Stimulated activated CD8-positive, alpha-beta memory T cell treated with anti-CD3 and anti-CD28 coated beads, Interleukin-4, amount 100 ng/mL, for 4 hours (primary cell): ENCODE measurements at places on chromosomes 13 and 19.

DNA sequence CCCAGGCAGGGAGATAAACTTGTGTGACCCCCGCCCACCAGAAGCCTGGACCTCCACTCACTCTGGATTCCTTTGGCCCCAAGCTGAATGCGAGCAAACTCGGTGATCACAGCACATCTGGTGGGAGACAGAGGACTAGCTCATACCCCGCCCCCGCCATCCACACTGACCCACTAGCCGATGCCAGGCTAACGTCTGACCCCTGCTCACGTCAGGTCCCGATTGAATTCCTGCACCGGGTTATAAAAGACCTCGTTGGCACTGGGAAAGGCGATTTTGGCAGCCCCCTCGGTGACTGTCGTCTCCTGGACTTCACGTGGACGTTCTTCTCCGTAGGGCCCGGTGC, 631 bp downstream of the TRMT1 start:
- no peak for DNase-seq

DNA sequence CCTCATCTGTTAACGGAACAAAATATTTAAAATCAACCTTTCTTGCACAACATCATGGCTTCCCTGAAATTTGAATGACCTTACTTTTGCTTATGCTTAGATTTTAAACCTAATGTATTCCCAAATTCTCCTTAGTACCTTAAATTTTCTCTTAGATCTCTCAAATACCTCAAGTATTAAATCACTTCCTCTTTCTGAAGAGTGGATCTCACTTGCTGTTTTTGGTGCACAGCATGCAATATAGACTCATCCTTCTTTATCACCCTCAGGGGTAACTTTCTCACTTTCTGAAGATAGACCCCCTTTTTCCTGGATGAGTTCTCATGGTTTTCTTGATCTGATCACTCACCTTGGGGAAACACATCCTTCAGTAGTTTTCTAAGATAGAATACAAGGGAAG, 871.7 kb downstream of the DACH1 start:
- no peak for DNase-seq

DNA sequence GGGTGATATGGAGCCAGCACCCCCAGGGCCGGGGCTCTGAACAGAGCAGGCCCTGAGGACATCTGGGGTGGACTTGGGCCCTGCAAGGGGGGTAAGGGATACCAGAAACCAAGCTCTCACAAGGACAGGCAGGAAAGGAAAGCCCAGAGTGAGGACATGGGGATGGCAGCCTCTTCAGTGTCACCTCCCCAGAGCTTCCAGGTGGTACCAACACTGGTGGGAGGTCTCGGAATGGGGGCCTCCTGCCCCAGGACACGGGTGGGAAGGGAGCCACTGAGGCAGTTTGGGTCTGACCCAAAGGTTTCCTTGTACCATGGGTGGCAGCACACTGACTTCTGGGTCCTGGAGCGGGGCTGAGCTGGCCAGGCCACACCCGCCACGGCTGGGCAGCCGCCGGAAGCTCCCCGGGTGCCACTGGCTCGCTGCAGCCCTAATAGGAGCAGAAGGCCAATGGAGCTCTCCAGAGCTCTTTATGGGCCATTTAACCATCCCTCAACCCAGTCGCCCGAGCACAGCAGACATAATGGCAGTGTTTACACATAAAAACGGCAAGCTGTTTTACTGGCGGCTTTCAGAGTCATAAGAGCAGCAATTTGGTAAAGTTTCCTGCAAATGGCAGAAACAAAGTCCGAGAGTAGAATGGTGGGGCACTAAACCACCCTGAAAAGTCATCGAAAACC, 59.3 kb downstream of the PEPD start:
- DNase-seq = no peak

DNA sequence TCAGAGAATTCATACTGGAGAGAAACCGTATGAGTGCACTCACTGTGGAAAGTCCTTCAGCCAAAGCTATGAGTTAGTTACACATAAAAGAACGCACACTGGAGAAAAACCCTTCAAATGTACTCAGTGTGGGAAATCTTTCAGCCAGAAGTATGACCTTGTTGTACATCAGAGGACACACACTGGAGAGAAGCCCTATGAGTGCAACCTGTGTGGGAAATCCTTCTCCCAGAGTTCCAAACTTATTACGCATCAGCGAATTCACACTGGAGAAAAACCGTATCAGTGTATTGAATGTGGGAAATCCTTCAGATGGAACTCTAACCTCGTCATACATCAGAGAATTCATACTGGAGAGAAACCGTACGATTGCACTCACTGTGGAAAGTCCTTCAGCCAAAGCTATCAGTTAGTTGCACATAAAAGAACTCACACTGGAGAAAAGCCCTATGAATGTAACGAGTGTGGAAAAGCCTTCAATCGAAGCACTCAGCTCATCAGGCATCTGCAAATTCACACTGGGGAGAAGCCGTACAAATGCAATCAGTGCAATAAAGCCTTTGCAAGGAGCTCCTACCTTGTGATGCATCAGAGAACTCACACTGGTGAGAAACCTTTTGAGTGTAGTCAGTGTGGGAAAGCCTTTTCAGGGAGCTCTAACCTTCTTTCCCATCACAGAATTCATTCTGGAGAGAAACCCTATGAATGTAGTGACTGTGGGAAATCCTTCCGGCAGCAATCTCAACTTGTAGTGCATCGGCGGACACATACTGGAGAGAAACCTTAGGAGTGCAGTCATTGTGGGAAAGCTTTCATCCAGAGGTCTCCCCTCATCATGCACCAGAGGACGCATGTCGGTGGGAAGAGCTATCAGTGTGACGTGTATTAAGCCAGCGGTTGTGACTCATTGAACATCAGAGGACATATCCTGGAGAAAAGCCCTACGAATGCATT, 16.5 kb upstream of the ZNF8 start:
- no peak for DNase-seq

- no peak for DNase-seq
Observed at GRCh38 chr19:48186015-48186414, 15.5 kb downstream of the ZSWIM9 start.

DNA sequence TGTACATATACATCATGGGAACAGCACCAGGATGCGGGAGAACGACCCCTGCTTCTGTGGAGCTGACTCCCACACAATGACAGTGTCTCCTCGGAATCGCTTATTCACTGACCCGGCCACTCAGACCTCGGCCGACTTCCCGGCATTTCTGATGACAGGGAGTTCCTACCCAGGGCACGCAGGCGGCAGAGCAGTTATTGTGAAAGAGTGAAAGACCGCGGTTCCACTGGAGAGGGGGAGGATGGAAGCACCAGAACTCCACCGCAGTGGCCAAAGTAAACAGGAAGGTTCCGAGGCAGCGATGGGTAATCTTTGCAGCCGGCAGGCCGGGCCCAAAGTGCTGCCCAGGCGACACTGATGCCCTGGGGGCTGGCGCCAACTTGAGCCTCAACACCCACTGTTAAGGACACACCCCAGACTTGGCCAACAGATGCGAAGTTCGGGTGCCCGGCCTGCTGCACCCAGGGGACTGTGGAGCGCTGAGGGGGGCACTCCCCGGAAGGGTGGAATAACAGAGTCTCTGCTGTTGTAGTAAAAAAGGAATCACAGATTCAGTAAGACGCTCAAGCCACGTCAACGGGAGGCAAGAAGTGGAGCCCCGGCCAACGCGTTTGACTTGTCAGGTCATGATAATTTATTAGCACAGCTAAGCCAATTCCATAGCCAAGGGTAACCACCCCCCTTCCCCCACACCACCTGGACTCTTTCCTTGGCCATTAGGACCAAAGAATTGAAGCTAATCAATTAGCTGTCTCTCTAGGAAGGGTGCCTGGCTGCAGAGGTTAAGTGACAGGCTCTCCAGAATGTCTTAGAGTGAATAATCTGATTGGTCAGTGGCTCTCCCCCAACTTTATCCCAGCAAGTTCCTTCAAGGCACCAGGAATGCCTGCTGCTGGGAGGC, 5.8 kb downstream of the MLLT1 start:
- no peak for DNase-seq

DNA sequence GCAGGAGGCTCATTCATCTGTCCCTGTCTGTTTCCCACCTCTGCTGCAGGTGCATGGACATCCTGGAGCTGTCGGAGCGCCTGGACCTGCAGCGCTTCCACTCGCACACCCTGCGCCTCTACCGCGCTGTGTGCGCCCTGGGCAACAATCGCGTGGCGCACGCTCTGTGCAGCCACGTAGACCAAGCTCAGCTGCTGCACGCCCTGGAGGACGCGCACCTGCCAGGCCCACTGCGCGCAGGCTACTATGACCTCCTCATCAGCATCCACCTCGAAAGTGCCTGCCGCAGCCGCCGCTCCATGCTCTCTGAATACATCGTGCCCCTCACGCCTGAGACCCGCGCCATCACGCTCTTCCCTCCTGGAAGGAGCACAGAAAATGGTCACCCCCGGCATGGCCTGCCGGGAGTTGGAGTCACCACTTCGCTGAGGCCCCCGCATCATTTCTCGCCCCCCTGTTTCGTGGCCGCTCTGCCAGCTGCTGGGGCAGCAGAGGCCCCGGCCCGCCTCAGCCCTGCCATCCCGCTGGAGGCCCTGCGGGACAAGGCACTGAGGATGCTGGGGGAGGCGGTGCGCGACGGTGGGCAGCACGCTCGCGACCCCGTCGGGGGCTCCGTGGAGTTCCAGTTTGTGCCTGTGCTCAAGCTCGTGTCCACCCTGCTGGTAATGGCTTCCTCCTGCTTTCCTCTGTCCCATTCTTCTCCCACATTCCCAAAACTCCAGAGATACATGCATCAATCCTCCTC, 52.2 kb downstream of the RYR1 start:
- no peak for DNase-seq

- DNase-seq = no peak
Observed at GRCh38 chr13:19927117-19927748, 31.3 kb upstream of the ZMYM2 start.

- no peak for DNase-seq
Observed at GRCh38 chr13:21031594-21032275, 29.7 kb downstream of the LATS2 start.

DNA sequence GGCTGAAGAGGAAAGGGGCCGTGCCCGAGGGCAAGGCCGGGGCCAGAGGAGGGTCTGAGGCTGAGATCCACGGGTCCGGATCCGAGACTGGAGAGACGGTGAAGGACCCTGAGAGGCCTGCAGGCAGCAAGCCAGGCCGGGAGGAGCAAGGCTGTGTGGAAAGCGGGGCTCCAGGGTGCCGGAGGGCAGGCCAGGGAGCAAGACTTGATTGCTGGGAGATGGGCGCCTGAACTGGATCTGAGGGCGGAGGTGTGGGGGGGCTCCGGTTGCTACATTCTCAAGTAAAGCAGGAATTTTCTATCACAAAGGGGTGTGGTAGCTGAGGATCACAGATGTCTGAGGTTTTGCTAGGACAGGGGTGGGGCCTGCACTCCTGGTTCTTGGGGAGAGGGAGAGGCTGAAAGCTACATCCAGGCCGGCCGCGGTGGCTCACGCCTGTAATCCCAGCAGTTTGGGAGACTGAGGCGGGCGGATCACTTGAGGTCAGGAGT, 3.8 kb downstream of the MAMSTR start:
- DNase-seq = no peak

- no peak for DNase-seq
Observed at GRCh38 chr13:108915095-108915633, 285.8 kb downstream of the MYO16 start.

- no peak for DNase-seq
Observed at GRCh38 chr19:17424743-17425365, 5.0 kb downstream of the MVB12A start.

GRCh38 chr13:50140581-50141374, 125.5 kb downstream of the KCNRG start:
- DNase-seq = no peak

DNA sequence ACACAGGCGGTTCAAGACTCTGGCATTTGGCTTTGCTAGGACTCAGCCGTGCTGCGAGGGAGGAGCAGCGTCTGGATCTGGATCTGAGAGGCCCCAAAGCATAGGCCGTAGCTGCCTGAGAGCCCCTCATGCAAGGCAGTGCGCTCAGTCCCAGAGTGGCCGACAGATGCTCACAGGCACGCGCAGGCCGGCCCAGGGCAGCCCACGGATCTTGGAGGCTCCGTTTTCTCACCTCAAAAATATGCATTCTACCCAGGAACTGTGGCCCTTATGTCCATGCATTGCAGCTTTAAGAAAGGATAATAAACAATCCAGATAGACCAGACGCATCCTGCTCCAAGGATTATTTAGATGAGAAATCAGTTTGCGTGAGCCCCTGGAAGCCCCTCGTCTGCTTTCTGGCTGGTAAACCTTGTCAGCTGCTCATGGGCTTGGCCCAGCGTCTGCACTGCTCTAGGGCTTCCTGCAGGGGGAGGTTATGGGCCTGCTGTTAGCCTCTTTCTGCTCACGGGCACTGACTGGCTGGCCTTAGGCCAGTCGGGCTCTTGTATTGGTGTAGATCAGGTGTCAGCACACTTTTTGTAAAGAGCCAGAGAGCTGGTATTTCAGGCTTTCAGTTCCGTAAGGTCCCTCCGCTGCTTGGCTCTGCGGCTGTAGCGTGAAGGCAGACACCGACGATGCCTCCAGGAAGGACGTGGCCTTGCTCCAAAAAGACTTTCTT, 24.2 kb downstream of the TEX29 start:
- DNase-seq = no peak

DNA sequence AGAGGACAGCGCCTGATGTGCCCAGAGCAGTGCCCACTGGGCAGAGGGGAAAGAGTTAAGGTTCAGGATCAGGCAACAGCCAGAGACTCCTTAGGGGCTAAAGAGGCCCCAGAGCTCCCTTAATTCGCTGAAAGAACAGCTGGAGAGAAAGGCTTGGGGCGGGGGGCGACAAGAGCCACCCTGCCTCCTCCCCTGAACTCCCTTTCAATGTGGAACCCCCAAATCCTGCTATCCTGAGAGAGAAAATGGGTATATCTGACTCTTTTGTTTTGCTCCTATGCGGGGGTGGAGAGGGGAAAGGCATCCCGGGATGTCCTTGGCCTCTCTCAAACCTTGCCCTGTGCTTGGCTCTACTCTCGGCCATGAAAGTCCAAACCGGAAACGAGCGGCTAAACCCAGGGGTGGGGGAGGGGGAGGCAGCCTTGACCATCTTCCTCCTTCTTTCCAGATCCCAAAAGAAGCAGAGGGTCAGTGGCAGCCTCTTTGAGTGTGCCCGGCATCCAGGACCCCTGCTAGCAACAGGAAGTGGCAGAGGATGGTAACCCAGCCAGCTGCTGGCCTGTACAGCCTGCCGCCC, 4.7 kb downstream of the PRKACA start:
- no peak for DNase-seq

- no peak for DNase-seq
Observed at GRCh38 chr13:113417008-113417751, 36.1 kb downstream of the ADPRHL1 start.

- no peak for DNase-seq
Observed at GRCh38 chr13:81610644-81611043, 1269.7 kb upstream of the SPRY2 start.

DNA sequence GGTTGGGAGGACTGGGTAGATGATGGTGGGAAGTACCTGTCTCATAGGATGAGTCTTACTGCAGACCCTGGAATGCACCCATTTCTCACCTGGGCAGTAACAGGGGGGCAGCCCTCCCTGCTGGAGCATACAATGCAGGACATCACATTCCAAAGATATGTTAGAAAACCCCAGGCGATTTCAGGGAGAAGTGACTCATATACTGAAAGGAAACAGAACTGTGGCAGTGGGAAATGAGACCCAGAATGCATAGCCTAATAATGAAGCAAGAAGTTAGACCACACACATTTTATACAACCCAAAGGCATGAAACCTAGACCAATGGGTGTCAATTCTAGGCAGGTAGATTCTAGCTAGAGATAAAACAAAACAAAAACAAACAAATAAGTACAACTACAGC, 402.7 kb downstream of the IRS2 start:
- no peak for DNase-seq
